Testis (tissue), 5 donors: ENCODE measurements at places on chromosomes 7 and 10. TPM values are rescaled to one million over a fixed set of nuclear protein-coding genes. Genes with fewer than 3 reads are reported as not detected.

DNA sequence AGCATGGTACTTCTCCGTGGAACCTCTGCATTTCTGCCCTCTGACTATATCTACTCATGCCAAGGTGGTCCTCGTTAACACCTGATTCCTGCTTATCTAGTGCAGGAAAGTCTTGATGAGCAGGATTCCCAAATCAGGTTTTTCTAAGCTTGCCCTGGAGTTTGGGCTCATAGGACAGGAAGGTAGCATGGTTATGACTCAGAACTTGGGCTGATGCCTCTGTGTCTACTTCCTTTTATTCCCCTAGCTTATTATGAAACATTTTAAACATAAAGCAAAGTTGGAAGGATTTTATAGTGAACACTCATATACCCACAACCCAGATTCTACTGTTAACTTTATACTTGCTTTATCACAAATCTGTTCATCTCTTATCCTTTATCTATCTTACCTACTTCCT, 5.6 kb downstream of the SUFU start:
- DNase-seq, result no peak

DNA sequence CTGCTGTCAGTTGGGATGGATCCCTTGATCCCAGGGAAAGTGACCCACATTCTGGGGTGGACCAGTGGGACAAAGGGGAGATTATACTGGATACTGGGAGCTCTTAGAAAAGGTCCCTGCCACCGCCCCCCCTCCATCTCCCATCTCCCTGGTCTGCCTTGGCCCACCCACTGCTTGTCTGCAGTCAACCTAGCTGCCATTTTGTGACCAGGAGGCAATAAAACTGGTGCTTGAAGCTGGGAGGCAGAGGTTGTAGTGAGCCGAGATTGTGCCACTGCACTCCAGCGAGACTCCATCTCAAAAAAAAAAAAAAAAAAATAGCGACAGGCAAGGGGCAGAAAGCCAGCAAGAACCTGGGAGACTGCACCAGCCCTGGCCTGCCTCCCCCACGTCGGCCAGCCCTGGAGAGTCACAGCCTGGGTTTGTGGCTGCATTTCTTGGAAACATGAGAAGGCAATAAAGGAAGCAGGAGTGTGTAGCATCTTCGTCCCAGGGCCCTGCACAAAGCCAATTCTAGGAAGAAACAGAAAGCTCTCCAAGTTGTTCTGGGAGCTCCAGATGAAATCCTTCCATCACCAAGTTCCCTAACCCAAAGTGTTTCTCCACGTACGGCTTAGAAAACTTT, 4.7 kb upstream of the ARPC1B start:
- peak; percentile 61 for DNase-seq

DNA sequence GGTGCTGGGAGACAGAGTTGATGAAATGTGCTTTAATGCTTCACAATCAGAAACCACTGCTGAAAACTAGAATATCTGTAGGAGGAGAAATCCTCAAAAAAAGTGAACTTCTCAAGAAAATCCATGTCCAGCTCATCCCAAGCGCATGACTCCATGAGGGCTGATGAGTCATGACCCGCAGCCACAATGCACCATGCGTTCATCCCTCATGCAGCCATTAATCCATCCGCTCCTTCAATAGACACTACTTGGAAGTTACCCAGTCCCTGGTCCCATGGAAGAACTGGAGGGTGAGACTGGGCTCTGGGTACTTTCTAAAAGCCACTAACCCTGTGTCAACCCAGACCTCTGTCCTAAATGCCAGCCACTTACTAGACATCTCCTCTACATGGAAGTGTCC, 24.4 kb downstream of the TMEM273 start:
- no peak for DNase-seq

DNA sequence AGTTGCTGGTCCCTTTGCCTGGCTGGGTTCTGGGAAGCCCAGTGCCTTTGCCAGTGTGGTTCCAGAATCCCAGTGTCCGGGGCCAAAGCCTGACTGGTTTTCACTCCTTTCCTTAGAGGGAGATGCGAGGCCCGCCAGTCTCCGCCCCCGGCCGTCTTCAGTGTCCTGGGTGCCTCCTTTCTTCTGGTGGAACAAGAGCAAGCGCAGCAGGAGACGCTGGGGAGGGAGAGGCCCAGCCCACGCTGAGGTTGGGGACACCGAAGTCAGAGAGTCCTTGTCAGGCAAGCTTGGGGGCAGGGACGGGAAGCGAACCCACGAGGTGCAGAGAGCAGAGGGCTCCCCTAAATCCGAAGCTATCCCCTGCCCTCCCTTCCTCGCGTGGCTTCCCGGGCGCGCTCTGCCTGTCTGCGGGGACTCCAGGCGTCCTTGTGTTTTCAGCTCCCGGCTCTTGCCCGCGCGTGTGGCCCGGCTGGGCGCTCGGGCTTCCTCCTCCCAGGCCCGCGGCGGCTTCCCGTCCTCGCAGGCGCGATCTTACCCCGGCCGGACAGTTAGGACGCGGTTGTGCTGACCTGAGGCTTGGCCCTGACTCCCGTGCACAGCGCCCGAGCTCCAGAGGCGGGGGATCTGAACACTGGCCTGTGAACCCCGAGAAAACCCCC, 60.6 kb upstream of the UBE3C start:
- peak; percentile 54 for DNase-seq

Gene SLC26A5
- polyA plus RNA-seq, result 0.41 TPM
